ENCODE measurements at places on chromosomes 2 and 18.

GRCh38 chr2:36294316-36294721, 61.3 kb upstream of the CRIM1 start:
- DNase-seq: no peak

- DNase-seq: no peak
These were observed 44.9 kb upstream of the PELI1 start for GRCh38 chr2:64189167-64189566.

- DNase-seq: no peak
These were observed 138.8 kb upstream of the DNMT3A start for GRCh38 chr2:25480561-25480960.

DNA sequence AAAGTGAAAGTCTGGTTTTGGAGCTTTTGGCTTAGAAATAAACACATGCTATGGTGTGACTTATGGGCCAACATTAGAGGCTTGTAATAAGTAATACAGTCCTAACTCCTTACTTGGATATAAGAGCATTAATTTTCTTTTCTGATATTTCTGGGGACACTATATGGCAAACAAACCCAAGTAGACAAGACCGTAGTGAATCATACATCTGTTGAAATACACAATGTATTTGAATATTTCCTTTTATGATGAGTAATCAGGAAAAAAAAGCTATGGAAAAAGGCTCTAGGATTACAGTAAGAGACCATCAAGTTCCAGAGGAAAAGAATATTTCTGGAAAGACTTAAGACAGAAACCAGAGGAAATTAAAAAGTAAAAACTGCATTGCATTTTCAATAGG, 146.0 kb upstream of the CYP26B1 start:
- no peak for DNase-seq

DNA sequence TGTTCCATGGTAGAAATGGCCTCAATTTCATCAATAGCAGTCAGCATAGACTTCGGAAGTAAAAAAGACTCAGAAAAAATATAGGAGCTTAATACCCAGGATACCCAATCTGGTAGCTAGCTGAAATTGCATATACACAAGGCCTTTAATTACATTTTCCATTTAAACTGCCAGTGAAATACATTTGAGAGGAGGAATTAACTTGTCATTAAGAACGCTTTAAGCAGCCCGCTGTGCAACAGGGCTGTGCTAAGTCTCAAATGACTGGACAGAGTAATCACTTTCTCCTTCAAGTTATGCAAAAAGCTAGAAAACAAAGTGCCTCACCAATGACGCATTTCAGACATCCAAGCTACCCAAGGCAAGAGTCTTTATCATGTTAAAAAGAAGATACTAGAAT, 558.8 kb downstream of the MBD2 start:
- DNase-seq: no peak

- no peak for DNase-seq
These were observed 79.8 kb upstream of the BARD1 start for GRCh38 chr2:214889301-214889700.

DNA sequence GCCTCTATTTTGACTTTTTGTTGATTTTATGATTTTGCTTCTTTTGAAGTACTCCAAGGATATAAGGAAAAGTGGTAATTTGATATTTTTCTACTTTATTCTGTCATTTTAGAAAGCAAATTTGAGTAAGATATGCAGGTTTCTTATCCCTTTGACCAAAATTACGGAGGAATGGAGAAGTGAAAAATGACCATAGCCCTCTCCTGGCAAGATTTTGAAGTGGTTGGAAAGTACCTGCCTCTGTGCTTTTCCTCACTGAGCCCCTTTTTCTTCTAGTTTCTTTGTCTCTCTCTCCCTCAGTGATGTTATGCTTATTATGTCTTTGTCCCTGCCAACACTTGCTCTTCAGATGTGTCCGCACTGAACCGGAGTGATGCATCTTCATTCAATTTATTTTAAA, 898.1 kb downstream of the EPHA4 start:
- DNase-seq: no peak

- DNase-seq: no peak
These were observed 145.3 kb upstream of the ITGA4 start for GRCh38 chr2:181311837-181312236.

DNA sequence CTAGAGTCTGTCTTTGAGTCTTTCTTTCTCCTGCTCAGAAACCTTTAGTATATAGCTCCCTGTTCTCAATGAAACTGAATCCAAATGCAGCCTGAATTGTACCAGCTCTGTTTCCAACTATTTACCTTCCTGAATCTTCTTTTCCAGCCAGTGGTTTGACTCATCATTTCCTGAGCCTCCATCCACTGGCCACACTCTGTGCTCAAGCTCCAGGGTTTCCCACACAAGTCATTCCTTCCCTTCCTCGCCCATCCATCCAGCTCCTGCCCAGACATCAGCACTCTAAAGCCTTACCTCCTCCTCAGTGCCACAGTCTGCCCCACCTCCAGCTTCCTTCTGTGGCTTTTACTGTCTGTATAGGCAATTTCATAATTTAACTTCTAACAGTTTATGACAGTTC, 233.6 kb upstream of the RASGRP3 start:
- DNase-seq: no peak

GRCh38 chr2:175864137-175864850, 137.8 kb downstream of the LNPK start:
- no peak for DNase-seq

- DNase-seq: peak; percentile 19
These were observed 119.2 kb downstream of the ANTXR1 start for GRCh38 chr2:69131983-69132675.

DNA sequence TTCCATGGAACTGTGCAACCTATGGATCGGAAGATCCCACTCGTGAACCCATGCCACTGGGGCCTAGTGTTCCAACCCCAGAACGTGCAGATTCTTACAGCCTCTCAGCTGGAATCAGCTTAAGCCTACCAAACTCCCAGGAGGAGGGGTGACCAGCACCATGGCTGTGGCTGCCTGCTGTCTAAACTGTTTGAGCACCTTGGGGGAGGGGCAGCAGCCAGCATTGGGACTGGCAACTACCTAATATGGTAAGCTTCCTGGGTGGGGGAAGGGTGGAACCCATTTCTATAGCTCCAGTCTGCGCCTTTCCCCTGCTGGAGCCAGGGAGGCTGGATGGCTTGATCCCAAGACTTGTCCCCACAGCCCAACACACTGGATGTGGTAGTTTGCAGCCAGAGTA, 10.7 kb upstream of the POLE4 start:
- DNase-seq: no peak

DNA sequence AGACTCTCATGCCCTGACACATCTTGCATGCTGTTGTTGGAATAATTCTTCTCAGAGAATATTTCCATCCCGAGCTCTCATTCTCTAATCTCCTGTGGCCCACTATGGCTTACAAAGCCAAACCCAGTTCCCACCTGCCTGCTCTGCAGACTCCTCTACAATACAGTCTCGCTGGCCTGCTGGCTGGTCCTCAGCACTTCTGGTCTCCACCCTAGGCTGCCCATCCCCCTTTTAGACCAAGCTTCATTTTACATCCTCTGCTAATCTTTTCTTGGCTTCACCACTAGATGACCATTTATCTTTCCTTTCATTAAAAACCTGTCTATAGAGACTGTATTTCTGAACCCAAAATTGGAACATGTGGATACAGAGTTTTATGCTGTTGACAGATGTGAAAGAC, 42.5 kb upstream of the YPEL5 start:
- no peak for DNase-seq

GRCh38 chr2:160229591-160229990, 29.5 kb upstream of the ITGB6 start:
- no peak for DNase-seq

DNA sequence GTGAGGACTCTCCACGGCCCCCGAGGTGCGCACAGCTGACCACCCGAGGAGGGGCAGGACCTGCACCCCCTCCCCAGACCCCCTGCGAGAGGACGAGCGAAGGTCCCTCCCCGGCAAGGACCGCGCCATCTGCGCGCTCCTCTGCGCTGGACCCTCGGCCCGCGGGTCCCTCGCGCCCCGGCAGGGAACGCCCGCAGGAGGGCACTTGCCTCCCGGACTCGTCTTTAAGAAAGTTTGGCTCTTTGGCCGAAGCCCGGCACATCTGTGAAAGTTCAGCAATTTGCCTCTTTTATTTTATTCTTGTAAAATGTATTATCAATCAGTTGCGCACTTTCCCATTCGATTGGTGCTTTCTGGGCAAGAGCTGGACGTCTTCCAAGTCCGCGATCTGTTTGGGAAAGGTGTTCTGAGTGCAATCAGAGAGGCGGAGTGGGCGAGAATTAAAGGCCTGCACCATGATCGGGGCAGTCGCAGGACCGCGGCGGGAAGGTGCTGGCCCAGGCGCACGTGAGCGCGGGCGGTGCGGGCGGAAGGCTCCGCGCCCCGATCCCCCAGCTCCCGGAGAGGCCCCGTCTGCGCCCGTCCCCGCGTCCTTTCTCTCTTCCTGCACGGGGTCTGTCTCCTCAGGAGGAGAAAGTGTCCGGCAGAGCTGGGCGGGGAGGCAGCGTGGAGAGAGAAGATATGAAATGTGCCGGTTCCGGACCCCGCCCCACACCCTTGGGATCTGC, 1.6 kb upstream of the ALKAL2 start:
- peak; percentile 23 for DNase-seq

- DNase-seq: no peak
These were observed 505.6 kb upstream of the SLC8A1 start for GRCh38 chr2:40957508-40957907.

- DNase-seq: no peak
These were observed 86.4 kb upstream of the ID2 start for GRCh38 chr2:8595428-8595805.

DNA sequence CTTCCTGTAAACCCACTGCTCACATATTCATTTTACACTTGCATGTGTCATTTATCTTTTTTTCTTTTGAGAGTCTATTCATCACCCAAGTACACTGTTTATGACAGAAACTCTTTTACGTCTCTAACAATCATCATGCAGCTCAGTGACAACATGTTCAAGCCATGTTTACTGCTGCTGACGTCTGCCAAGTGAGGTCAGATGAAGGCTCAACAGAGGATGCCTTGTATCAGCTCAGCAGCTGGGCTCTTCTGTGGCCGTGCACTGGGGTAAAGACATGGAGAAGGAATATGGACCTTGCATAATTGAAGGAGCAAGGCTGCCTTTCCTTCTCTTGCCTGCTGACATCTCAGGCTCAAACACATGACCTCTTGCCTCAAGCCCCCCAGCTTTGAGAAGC, 99.6 kb downstream of the ADD2 start:
- DNase-seq: no peak

GRCh38 chr2:157971702-157972101, 95.6 kb upstream of the ACVR1 start:
- DNase-seq: peak; percentile 48

GRCh38 chr18:74796841-74797576, 199.3 kb downstream of the ZNF407 start:
- DNase-seq: peak; percentile 35

- no peak for DNase-seq
These were observed 364 bp downstream of the STAT1 start for GRCh38 chr2:191013682-191013931.

- DNase-seq: peak; percentile 28
These were observed 39.0 kb downstream of the COA5 start for GRCh38 chr2:98569197-98569793.

DNA sequence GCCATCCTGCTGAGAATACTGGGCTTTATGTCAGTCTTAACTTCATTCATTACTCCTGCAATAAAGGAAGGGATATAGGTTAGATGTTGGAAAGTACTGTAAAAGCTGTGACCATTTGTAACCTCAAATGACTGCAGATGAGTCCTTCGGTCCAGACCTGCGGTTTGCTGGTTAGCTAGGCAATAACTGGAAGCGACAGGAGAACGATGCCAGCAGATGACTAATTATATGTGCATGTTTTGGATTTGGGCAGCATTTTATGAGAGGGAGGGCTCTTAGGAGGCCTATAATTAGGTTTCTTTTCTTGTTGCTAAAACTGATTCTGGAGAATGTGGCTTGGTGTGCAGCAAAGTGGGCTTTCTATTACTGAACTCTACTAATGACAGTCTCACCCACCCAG, 205.6 kb downstream of the TMEM182 start:
- DNase-seq: no peak

- no peak for DNase-seq
These were observed 132.6 kb upstream of the ZNF236 start for GRCh38 chr18:76689646-76690264.

DNA sequence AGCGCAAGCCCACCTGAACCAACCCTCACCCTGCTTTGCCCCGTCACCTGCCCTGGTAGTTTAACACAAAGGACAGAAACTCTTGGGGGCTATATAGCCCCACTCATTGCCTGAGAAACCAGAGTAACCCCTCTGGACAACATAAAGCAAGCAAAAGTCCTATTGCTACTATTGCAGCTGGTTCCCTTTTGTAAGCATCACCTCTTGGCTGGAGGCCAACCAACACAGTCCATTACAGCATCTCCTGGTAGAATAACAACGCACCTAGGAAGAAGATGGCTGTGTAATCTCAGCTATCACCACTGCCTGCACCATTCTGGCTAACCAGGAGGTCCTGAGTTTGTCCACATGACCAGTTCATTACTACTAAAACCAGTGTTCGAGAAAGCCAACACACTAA, 36.4 kb downstream of the FLACC1 start:
- DNase-seq: peak; percentile 41

DNA sequence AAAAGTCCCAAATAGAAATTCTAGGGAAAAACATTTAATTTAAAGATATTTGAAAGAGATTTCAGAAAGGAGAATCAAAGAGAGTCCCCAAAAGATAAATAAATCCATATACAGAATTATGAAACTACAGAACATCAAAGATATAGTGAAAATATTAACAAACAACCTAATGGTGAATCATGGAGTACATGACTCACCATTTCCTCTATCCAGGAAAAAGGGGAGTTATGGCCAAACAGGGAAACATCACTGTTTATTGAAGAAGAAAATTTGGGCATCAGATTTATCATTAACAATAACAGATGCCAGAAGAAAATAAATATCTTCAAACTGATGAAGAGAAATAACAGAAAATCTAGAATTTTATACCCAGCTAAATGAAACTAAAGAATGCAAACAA, 448.3 kb downstream of the CDH2 start:
- DNase-seq: no peak

GRCh38 chr2:238486123-238486848, 59.6 kb downstream of the ASB1 start:
- no peak for DNase-seq

- DNase-seq: no peak
These were observed 348.2 kb downstream of the CTNNA2 start for GRCh38 chr2:79861059-79861374.

- DNase-seq: no peak
These were observed 34.7 kb downstream of the ST3GAL5 start for GRCh38 chr2:85854166-85854509.

GRCh38 chr2:233023007-233023760, 9.3 kb upstream of the NEU2 start:
- DNase-seq: no peak

GRCh38 chr2:10188729-10189305, 66.3 kb downstream of the RRM2 start:
- DNase-seq: no peak

GRCh38 chr18:37299471-37300304, 265.9 kb downstream of the CELF4 start:
- peak; percentile 98 for DNase-seq

GRCh38 chr2:26414311-26414710, 12.6 kb downstream of the DRC1 start:
- DNase-seq: no peak

GRCh38 chr2:229226382-229226781, 44.7 kb downstream of the PID1 start:
- no peak for DNase-seq

- no peak for DNase-seq
These were observed 29.5 kb upstream of the SP5 start for GRCh38 chr2:170685591-170685990.

Measured in NCI-H345 (cell line).